Sigmoid colon (tissue), 7 donors: ENCODE measurements at places on chromosomes 3 and 15. TPM values are rescaled to one million over a fixed set of nuclear protein-coding genes. Genes with fewer than 3 reads are reported as not detected.

- DNase-seq, result no peak
These were observed 23.0 kb upstream of the CLDN1 start for GRCh38 chr3:190345027-190345821.

DNA sequence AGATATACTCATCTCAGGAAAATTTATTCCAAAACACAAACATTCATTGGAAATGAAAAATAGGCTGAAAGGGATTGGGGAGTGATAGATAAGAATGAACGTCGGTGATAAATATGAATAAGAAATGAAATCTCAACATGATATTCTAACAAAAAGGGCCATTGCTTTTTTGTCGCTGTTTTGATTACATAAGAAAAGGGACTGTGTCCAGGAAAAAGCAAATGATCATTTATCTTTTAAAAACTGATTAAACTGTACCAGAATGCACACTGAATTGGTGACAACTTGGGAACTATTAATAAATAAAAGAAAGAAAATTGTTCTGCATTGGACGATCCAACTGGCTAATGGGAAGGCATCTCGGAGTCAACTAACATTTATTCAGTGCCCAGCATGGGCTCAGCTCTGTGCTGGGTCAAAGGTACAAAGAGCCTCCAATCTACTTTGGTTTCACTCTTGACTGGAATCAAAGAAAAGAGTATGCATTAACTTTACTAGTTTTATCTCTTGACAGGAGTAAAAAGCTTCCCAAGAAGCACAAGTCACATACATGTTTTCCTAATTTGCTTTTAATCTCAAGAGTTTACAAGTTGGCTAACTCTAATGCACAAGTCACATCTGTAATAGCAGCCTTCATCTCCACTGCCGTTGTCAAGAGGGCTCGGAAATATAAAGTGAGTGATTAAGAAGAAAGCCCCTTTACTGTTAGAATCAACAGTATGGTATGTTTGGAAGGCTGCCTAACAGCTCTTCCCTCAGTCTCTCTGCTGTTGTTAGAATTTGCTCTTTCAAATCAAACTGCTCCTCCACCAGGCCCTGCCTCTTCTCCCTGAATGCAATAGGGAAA lies 280.0 kb downstream of the IGSF11 start:
- DNase-seq, result no peak

DNA sequence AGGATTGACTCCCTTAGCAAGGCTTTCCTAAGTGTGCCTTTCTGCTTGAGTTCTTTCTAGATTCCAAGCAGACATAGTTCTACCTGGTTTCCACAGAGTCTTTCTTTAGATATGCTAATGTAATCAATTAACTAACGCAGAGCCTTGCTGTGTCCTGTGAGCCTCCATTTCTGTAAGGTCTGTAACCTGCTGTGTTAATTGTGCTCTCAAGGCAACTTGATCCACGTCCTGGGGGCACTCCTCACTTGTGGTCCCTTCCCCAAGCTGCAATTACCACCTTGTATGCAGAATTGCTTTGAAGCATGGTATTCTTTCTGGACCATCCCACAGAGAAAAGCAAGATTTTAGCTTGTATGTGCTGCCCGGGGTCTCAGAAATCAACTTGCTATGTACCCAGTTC lies 29.5 kb upstream of the THSD4 start:
- no peak for DNase-seq

GRCh38 chr3:16251316-16252085 lies 13.2 kb downstream of the DPH3 start:
- no peak for DNase-seq

The PPP2R3A gene
- 49.0 TPM for total RNA-seq

The ELL3 gene
- 2.6 TPM for total RNA-seq

The C3orf70 gene
- 52.3 TPM for total RNA-seq

The GRAMD2A gene
- 0.71 TPM for total RNA-seq
